HFFc6 (cell line): ENCODE measurements at places on chromosomes 16 and 17.

DNA sequence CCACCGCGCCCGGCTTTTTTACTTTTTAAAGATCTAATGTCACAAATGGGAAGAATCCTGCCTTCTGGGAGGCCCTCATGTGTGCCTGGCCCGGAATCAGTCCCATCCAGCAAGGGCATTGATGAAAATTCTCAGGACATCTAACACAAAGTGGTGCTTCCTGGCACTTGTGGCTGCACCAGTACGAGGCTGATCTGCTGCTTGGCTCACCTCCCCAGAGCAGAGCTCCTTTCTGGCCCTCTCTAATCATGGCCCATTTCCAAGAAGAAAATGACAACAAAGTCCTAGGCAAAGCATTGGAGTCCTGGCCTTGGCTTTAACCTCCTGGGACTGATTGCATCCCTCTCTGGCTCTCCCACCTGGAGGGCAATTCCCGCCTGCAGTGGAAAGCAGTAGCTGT is 50.7 kb upstream of the SIAH1 start:
- DNase-seq = no peak

- no peak for DNase-seq
These were observed 10.7 kb upstream of the GSDMA start for GRCh38 chr17:39951924-39952679.

GRCh38 chr17:9123594-9124553 is 102.6 kb downstream of the NTN1 start:
- DNase-seq = no peak

DNA sequence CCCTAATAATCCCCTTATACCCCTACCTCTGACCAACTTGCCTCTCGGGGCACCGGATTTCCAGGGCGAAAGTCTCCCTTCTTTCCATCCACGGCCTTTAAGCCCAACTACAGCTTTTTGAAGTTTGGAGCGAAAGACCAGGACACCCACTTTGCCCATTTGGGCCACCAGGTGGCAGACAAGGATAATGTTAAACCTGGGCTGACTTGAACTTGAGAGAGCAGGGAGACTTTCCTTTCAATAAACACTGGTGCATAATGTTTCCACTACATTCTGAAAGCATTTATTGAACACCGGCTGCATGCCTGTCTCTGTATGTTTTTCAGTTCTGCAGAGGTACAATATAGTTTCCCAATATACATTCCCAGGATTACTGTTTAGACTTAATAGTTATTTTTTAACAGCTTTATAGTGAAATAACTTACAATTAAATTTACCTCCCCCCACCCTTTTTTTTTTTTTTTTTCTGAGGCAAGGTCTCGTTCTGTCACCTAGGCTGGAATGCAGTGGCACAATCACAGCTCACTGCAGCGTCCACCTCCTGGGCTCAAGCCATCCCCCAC is 6.9 kb upstream of the CES3 start:
- DNase-seq = peak; percentile 71

DNA sequence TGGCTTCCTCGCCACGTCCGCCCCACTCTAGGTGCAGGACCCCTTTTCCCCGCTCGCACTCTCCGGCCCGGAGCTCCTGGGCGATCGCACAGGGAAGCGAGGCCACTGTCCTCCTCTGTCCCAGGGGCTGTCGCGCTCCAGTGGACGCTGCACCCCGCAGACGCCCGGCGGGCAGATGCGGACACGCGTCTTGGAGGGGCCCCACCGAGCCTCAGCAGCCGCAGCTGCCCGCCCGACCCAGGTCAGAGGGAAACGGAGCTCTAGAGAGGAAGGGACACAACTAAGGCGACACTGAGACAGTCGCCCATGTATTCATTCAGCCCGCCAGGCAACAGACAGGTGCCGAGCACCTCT is 726 bp upstream of the SLC13A5 start:
- DNase-seq = no peak

GRCh38 chr16:78897299-78897698 is 703.2 kb downstream of the MAF start:
- DNase-seq = no peak

DNA sequence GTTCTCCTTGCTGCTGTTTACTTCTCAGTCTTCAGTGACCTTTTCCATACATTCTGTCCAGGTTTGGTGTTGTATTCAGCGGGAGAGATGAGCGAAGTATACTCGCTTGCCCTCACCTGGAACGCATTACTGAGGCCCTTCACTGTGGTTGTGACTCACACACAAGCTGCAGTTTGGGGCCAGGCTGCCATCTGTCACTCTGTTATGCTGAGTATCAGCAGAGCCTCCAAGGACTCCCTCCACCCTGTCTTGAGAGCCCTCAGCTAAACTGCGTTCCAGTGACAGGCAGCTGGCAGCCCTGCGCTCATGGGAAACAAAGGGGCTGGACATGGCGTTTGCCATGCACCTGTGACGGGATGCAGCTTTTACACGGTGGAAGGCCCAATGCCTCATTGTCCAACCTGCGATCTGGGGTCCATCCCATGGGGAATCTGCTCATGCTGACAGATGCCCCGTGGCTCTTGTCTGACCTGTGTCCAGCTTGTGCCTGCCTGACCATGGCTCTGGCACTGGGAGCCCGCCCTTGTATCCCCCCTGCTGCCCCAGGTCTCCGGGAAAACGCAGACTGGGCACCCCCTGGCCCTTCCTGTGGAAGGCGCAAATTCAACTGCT is 6.5 kb upstream of the ZNF778 start:
- no peak for DNase-seq

GRCh38 chr17:35870906-35871819 is 2.5 kb upstream of the HEATR9 start:
- no peak for DNase-seq
